ENCODE measurements at places on chromosomes 11 and 22.

DNA sequence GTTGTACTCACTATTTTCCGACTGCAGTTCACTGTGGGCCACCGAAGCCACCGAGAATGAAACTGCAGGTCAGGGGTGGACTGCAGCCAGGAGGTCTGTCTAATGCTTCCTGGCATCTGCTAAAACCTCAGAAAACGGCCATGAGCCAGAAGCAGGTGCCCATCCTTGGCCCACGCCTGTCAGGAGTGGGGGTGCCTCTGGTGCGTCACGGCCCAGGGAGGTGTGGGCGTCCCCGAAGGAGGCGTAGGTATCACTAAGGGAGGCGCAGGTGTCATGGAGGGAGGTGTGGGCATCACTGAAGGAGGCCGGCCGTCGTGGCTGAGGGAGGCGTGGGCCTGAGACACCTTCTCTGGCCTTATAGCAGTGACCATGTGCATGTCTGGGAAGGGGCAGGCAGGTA lies 456.2 kb downstream of the TBC1D22A start:
- DNase-seq = no peak

DNA sequence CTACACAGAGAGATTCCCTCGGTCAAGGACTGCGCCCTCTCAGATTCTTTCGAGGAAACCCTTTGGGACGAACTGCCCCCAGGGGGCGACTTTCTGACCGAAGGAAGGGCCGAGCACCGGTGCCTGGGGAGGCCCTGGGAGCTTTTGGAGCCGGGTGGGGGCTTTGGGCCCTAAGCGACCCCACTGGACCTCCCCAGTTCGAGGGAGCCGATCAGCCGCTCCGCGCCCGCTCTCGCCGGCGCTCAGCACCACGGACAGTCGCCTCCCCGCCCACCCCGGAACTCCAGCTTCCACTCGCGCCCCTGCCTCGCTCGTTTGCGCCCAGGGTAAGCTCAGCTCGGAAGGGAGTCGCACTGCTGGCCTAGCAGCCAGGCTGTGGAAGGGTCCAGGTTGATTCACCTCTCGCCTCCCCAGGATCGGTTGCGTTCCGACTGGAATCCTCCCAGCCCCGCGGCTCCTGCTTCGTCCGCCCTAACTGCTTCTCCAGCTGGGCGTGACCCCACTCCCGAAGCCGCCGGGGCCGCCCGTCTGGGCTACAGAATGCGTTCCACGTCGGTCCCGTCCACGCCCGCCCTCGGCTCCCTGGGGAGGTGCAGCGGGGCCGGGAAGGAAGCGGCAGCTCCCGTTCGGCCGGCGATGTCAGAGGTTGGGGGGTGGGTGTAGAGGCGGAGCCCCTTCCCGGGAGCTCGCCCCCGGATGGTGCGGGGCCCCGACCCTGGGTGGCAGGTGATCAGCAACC lies 428 bp downstream of the SCN3B start:
- peak; percentile 72 for DNase-seq

DNA sequence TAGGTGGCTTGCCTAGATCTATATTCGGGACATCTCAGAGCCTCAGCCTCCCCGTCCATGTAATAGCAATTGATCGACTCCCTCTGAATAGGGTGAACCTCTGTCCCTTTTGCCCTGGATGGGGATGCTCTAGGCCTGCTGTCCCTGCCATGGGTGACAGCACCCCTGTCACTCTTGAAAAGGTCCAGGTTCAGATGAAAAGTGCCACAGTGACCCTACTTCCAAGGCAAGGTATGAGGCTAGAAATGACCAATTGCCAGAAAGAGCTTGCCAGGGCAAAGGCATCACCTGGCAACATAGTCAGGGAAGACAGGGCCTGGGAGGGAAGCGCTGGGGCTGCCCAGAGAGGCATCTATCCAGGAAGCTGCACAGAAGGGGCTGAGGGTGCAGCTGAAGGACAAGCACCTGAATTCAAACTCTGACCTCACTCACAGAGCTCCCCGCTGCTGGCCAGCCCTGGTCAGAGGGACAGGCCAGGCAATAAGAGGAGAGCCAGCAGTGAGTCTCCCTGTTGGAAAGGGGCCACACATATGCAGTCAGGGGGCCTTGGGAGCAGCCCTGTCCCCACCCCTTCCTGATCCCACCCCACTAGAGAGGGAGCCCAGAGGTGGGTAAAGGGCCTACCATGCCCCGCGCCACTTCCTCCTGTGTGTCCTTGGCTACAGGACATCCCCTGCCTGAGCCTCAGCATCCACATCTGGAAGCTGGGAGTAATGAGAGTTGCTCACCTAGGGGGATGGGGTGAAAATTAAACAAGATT lies 9.0 kb upstream of the APOBEC3A start:
- DNase-seq = no peak

- DNase-seq = no peak
Measured at GRCh38 chr22:40567106-40567505, 69.4 kb downstream of the MRTFA start.

DNA sequence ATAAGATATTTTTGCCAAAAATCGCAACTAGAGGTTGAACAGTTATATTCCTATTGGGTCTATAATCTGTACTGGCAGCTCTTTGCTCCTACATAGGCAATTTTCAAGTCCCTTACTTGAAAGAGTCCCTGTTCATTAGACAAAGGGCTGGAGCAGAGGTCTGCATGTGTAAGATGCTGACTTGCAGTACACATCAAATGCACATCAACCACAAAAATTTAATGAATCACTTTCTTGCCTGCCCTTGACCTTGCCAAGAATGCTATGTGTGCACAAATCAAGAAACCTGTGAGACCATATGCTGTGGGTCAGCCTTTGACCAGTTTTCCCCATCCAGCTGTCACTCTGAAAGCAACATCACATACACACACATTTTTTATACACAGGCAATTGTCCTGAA lies 661.5 kb downstream of the LRRC4C start:
- no peak for DNase-seq
